ENCODE measurements at places on chromosomes 4 and X. TPM values are rescaled to one million over a fixed set of nuclear protein-coding genes. Genes with fewer than 3 reads are reported as not detected.

MAGEC2 gene
- 58.5 TPM for total RNA-seq

MAGEB4 gene
- 11.7 TPM for total RNA-seq

GRCh38 chrX:118614150-118614549, 113.3 kb upstream of the IL13RA1 start:
- no peak for DNase-seq

DNA sequence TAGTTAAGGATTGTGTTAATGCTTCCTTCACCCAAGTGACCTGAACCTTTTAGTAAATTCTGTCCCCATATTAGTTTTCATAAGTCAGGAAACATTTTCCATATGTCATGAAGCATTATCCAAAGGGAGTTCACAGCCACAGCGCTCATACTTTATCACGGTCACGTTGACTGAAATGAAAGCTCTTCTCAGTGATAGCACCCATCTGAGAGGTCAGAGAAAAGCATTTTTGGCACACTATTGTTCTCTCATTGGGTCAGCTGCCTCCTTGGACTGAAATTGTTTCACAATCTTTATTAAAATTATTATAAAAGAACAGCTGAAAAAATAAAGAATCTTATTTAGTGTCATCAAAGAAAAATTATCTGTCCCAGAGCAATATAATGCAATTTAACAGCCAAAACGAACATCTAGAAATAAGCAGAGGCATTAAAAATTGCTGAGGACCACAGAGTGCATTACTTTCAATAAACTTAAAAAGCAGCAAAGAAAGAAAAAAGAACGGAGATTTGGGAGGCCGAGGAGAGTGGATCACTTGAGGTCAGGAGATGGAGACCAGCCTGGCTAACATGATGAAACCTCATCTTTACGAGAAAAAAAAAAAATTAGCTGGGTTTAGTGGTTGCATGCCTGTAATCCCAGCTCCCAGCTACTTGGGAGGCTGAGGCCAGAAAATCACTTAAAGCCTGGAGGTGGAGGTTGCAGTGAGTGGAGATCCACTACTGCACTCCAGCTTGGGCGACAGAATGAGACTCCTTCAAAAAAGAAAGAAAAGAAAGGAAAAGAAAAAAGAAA, 680.8 kb upstream of the FAM241A start:
- DNase-seq: no peak

- DNase-seq: peak; percentile 49
Measured at GRCh38 chr4:96352051-96352517, 512.2 kb downstream of the PDHA2 start.

PNMA6A gene
- 4.0 TPM for total RNA-seq

GRCh38 chr4:37678624-37679023, 7.6 kb downstream of the RELL1 start:
- no peak for DNase-seq

DNA sequence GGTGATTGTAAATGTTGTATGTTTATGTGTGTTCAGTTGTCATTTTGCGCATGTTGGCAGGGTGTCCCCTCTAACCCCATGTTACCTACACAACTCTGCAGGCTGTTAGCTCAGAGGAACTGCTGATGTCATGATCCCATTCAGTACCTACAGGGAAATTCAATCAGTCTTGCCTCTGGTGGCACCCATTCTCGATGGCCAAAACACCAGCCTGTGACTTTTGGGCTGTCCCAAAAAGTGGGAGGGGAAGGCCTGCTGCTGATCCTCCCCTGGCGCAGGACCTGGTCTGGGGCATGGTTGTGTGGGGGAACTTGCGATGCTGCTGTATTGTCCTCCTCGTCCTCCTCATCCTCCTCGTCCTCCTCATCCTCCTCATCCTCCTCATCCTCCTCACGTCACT, 174.5 kb downstream of the DCLK2 start:
- no peak for DNase-seq

DNA sequence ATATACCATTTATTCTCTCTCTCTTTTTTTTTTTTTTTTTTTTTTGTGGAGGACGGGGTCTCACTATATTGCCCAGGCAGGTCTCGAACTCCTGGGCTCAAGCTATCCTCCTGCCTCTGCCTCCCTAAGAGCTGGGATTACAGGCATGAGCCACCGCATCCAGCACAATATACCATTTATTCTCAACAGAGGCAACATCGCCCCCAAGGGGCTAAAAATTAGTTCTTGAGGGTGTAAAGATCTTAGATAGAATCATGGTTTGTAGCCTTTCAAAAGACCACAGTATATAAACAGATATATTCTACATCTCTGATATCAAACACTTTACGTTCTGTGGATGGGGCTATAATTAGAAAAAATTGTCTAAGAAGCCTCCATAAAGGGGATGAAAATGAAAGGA, 39.8 kb upstream of the TCEAL2 start:
- no peak for DNase-seq

PITX2 gene
- total RNA-seq: 0.93 TPM

GRCh38 chr4:54897590-54897989, 227.8 kb downstream of the KDR start:
- DNase-seq: no peak

DNA sequence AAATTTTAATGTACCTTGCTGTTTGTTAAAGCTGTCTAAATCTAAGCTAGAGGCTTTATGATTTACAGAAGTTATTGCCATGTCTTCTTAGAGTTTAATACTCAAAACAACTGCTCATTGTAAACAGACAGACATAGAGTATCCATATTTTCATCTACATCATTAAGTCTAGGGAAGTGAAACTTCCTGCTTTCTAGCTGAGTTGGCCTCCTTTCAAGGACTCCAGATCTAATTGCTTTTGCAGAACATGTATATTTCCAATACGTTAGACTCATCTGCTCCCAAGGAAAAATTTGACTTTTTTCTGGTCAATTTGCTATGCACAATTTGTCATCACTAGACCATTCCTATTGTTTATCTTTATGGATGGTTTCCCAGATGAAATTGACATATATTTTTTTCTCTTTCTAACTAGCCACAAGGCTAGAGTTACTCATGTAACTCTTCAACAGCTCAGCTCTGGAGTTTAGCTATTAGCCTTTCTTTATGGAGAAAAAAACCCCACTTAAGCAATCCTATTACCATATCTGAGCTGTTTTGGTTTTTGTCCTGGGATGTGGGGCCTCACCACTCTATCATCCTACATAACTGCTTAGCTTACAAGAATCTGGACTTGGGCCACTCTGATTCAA, 122.9 kb downstream of the PPA2 start:
- no peak for DNase-seq

CITED1 gene
- total RNA-seq: 593 TPM

ARMCX1 gene
- 12.6 TPM for total RNA-seq

GRCh38 chr4:129189630-129190029, 93.7 kb downstream of the C4orf33 start:
- DNase-seq: no peak

GRCh38 chr4:175745329-175745728, 66.7 kb downstream of the GPM6A start:
- no peak for DNase-seq

ERVMER34-1 gene
- 3.5 TPM for total RNA-seq

GRCh38 chr4:150389896-150390530, 191.9 kb upstream of the MAB21L2 start:
- DNase-seq: no peak

ASB11 gene
- total RNA-seq: not detected

SERTM2 gene
- total RNA-seq: 0.06 TPM

DIPK2B gene
- total RNA-seq: 4.0 TPM

GRCh38 chr4:78292341-78292740, 235.2 kb downstream of the FRAS1 start:
- DNase-seq: no peak

DNA sequence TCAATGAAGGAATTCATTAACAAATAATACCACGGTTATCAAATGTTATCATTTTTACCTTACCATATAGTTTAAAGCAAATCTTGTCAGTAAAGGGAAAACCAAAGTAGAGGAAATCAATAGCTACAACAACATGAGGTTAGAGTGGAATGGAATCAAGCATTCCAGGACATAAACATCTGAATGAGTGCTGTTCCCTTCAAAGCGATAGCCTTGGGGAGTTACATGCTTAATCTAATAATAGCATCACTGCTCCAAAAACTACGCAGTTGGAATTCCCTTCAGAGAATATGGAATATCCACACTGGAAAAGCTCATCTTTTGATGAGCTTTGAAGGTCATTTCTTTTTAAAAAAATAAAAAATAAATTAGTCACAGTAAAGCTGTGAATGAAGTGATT, 31.2 kb downstream of the PDE5A start:
- DNase-seq: no peak

DNA sequence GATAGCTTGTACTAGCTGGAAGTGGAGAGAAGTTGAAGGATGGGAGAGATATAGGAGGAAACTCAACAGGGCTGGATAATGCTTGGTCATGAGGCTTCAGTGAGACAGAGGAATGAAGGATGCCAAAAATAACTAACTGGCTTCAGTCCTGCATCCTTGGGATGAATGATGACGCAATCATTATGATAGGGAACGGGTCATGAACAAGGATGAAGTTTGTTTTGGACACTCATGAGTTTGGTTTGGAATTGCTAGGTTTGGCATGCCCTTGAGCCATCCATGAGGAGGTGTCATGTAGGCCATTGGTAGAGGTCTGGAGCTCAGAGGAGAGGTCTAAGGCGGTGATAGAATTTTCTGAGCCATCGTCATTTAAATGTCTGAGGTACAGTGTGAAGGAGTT, 160.0 kb upstream of the NHS start:
- DNase-seq: no peak

SSX2B gene
- 40.6 TPM for total RNA-seq

GRCh38 chr4:168183717-168184571, 91.6 kb downstream of the ANXA10 start:
- no peak for DNase-seq

SRPX2 gene
- total RNA-seq: 5.0 TPM

- DNase-seq: no peak
Measured at GRCh38 chr4:111064342-111064993, 441.6 kb upstream of the PITX2 start.

GRCh38 chr4:142363686-142364085, 482.4 kb downstream of the INPP4B start:
- DNase-seq: no peak

USP38 gene
- 22.9 TPM for total RNA-seq

PASD1 gene
- 34.1 TPM for total RNA-seq

DNA sequence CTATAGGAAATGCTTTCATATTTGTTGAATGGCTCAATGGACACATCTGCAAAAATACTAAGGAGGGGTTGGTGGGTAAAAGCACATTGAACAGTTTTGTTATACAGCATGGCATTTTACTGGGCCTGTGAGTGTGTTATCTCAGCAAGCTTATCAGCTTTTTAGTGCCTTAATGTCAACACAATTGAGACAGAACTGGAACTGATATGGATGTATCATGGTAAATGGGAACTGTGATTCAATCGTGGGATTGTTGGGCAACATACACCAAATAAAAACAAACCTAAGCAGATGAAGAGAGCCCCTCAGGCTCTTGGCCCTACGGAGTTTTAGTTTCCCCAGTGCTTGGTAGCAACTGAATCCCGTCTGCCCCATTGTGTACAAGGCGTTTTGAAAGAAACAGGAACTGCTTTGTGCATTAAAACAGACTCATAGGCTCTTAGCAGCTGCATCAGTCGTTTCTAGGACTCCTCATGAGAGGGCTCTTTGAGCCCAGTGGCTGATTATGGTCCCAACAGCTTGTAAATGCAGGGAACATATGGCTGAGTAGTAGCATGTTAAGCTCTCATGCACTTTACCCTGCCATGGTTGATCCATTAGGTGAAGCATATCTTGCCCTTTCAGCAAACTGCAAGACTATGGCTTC, 7.3 kb downstream of the GPR119 start:
- DNase-seq: no peak

GRCh38 chr4:108054025-108054638, 64.4 kb downstream of the HADH start:
- no peak for DNase-seq

DNA sequence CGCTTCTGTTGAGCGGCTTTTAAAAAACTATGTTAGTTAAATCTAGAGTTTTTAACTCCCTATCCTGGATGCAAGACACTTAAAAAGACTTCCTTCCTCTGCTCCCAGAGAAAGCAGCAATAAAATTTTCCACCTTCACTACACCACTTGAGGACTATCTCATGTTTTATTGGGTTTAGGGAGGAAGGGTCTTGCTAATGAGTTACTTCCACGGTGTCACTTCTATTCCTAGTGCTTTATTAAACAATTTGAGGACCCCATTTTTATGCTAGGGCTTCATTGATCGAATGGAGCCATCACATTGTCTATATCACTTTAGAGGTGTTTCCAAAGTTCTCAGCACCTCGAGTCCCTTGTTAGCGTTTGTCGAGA, 3.7 kb upstream of the STIM2 start:
- no peak for DNase-seq

DNA sequence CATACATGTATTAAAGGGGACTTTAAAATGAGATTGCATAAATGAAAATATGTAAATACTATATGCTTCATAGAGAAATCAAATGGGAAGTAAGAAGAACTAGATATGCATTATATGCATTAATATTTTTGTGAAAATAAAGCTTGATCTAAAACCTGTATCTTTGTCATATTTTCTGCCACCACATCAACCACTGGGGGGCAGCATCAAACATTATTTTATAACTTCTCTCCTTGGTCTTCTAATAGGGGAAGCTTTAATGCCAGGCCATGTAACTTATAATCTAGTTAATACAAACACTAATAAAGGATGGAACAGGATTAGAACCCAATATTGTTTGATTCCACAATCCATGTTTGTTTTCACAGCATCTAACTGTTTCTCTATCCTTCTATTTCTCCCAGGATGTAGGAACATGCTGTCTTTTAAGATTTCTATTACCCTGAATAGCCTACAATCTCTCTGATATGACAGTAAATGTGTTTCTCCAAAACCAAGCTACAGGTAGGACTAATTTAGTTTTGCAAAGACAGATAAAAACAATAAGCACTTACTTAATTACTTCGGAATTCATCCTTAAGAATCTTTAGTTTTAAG, 10.0 kb downstream of the QRFPR start:
- peak; percentile 72 for DNase-seq

- DNase-seq: no peak
Measured at GRCh38 chr4:139977838-139978609, 176.0 kb downstream of the MAML3 start.

DNA sequence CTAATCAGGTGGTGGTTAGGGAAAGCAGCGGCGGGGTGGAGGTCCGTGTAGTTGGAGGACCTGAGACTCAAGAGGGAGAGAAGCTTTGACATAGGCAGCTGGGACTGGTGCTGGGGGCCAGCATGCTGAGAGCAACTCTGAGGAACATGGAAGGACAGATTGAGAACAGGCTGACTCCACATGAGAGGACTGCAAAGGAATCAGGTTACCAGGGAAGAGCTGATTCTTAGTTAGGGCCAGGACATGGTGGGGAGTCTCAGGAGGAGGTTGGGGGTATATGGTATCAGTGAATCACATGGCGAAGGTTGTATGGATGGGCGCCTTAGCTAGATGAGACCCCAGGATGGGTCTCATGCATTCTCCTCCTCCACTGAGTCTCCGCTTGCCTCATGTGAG, 264.0 kb upstream of the BOD1L1 start:
- DNase-seq: no peak

FAM241A gene
- total RNA-seq: 6.2 TPM
